Inflammatory macrophage treated with lipopolysaccharide for 4 hours (primary cell): ENCODE measurements at places on chromosomes 3 and 15.

- DNase-seq = no peak
Observed at GRCh38 chr3:129502641-129503408, 25.6 kb upstream of the RHO start.

DNA sequence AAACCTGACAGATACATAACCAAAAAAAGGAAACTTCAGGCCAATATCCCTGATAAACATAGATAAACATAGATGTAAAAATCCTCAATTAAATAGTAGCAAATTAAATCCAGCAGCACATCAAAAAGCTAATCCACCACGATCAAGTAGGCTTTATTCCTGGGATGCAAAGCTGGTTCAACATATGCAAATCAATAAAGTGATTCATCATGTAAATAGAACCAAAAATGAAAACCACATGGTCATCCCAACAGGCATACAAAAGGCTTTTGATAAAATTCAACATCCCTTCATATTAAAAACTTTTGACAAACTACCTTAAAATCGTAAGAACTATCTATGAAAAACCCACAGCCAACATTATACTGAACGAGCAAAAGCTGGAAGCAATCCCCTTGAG is 882.2 kb downstream of the NTRK3 start:
- DNase-seq = no peak

- no peak for DNase-seq
Observed at GRCh38 chr3:117356091-117356705, 646.6 kb downstream of the TUSC7 start.

- DNase-seq = no peak
Observed at GRCh38 chr15:66598095-66598815, 32.5 kb upstream of the LCTL start.

DNA sequence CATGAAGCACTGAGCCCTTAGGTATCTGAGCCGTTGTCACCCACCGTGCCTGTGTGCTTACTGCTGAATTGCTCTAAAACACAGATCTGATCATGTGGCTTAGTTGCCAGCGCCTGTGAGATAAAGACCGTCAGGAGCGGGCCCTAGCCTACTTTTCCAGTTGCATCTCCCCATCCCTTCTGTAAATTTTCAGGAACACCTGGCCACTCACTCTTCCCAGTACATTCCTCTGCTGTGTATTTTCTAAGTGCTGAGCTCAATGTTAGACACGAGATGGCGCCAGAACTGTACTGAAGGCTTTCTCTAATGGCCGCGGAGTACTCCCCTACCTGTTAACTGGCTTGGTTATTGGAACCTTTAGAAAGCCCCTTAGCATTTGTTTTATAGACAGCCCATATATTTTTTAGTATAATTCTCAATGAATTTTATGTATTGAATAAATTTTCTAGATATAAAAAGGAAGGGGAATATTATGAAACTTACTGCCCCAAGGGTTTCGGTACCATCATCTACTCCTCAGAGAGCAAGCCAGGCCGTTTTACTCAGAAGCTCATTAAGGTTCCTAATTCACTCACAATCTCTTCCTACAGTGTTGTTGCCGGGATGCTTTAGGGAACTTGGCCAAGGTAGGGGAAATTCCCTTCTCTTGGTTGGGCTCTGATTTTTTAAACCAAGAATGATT is 16.7 kb upstream of the WNT7A start:
- DNase-seq = peak; percentile 48

DNA sequence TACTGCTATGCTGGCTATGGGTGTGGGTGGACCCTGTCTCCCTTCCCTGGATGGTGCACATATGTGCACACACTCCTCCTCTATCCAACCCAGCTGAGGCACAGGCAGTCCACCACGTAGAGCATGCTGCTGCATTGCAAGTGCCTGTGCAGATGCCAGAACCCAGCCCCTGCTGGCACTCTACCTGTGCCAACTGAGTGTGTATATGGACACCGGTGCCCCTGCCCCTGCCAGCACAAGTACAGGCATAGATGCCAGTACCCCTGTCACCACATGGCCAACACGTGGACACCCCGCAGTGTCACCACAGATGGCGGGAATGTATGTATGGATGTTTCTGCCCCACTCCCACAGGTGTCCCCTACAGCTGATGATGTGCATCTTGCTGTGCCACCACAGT is 216.5 kb downstream of the ISL2 start:
- no peak for DNase-seq

GRCh38 chr3:186930143-186930640 is at the start of gene ST6GAL1:
Gene ST6GAL1 (plus strand): TSS chr3:186930526. CDS start chr3:187042704, 112,178 bp downstream.
- peak; percentile 64 for DNase-seq

- no peak for DNase-seq
Observed at GRCh38 chr3:191343115-191343514, 12.8 kb upstream of the UTS2B start.

DNA sequence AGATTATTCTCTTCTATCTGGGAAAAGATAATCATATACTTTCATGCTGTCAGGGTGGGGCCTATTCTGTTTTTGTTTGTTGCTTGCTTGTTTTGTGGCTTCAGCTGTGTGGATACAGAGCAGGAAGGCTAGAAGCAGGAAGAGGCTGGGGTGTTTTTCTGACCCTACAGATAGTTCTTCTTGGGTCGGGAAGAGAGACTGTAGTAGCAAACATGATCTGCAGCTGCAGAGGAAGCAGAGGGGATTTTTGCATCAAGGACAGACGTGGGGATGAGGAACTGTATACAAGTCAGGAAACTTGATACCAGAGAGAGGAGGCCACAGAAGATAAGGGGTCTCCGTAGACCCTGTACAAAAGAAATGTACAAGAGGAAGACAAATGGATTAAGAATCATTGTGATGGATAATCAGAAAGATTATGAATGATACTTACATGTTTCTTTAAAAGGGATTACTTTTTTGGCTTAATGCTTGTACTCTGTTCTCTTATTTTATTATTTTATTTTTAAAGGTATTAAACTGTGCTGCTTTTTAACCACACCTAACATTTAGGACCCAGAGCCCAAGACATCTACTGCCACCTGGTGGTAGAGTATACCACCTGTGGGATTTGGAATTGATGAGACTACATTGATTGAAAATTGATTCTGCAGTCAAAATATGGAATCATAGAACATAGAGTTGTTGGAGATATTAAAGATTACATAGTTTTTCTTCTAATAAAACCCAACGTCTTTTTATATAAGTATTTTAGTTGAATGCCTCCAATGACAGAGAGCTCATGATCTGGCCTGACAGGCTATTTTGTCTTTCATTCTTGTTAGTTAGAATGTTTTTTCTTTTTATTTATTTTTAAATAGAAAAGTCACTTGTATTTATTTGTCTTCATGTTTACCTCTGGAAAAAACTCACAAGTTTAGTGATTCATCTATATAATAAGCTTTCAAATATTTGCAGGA is 87.3 kb upstream of the ROPN1 start:
- peak; percentile 13 for DNase-seq

- peak; percentile 74 for DNase-seq
Observed at GRCh38 chr3:38327335-38328009, 19.1 kb upstream of the XYLB start.

GRCh38 chr3:20997183-20997582 is 753.8 kb downstream of the ZNF385D start:
- DNase-seq = no peak

DNA sequence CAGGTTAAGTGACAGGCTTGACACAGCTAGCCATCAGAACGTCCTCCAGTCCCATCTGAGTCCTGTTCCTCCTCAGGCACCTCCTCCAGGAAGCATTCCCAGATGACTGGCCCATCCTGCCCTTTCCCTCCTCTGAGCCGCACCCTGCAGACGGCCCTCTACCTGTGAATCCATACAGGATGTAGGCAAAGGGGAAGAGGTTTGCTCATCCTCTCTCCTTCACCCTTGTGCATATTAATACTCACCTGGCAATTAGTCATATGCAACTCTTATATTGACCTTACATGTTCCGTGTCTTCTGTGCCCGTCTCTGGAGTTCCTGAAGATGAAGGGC is 61.9 kb downstream of the SMAD3 start:
- no peak for DNase-seq

DNA sequence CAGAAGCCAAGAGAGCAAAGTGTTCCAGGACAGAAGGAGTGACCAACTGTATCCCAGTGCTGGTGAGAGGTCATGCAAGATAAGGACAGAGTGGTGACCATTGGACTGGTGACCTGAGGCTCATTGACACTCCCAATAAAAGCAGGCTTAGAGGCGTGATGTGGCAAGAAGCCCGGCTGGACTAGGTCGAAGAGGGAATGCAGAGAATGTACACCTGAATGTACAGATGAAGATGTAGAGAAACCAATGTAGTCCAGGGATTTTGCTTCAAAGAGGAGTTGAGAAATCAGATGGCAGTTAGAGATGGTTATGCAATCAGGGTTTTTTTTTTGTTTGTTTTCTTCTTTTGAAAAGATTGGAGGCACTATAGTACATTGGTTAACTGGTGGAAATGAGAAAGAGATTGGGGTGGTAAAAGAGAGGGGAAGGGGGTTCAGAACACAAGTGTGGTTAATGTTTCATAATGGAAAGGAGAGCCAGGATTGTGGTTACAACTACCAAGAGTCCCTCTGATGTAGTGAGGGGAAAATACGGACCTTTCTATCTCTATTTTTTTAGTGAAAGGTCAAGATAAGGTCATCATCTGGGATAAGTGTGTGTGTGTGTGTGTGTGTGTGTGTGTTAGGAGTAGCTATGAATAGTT is 23.3 kb downstream of the ST3GAL6 start:
- peak; percentile 65 for DNase-seq

- DNase-seq = no peak
Observed at GRCh38 chr3:24052446-24052845, 107.4 kb downstream of the NR1D2 start.

DNA sequence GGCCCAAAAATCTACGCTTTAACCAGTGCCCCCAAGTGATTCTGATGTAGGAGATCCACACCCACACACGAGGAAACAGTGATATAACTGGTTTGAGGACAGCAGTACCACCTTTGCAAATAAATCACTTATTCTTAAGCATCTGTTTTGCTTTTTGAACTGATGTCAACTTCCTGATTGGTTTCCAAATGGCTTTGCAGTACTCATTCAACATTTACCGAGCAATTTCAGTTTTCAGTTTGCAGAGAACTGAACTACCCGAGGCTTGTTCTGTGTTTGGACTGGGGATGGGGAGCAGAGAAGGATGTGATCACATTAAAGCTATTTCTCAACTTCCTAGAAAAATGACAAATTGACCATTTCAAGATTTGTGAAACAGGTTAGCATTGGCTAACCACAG is 1.1 kb upstream of the GYG1 start:
- peak; percentile 88 for DNase-seq

- DNase-seq = no peak
Observed at GRCh38 chr3:32447865-32448400, 54.7 kb downstream of the CMTM6 start.

GRCh38 chr3:142165194-142165593 is 15.8 kb upstream of the TFDP2 start:
- DNase-seq = no peak

DNA sequence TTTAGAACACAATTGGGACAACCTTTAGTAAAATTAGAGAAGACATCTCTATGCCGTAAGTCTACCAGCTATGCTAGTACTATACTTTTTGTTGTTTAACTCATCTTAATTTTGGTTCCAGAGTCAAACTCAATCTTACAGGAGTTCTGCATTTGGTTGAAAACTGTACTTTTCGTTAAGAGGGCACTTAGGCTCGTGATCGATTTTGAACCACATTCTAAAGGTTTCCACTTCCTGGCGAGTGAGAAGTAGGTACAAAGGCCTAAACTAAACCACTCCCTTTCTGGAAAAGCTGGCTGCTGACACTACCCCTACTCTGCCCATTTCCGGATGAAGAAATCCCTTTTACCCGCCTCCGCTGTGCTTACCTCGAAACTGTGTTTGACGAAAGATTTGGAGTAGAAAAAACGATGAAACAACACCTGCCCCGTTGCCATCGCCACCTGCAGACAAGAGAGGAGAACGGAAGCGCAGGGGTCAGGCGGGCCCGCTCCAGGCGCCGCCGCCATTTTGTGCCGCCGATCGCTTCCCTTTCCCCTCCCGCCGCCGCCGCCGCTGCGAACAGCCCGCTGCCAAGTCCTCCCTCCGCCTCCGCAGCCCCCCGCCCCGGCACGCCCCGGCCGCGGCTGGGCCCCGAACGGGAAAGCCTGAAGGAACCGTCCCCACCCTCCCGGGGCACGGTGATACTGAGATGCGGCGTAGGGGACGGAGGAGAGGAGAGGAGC is 748 bp downstream of the CCNL1 start:
- DNase-seq = peak; percentile 78

- no peak for DNase-seq
Observed at GRCh38 chr3:38153221-38153620, 12.1 kb upstream of the OXSR1 start.

DNA sequence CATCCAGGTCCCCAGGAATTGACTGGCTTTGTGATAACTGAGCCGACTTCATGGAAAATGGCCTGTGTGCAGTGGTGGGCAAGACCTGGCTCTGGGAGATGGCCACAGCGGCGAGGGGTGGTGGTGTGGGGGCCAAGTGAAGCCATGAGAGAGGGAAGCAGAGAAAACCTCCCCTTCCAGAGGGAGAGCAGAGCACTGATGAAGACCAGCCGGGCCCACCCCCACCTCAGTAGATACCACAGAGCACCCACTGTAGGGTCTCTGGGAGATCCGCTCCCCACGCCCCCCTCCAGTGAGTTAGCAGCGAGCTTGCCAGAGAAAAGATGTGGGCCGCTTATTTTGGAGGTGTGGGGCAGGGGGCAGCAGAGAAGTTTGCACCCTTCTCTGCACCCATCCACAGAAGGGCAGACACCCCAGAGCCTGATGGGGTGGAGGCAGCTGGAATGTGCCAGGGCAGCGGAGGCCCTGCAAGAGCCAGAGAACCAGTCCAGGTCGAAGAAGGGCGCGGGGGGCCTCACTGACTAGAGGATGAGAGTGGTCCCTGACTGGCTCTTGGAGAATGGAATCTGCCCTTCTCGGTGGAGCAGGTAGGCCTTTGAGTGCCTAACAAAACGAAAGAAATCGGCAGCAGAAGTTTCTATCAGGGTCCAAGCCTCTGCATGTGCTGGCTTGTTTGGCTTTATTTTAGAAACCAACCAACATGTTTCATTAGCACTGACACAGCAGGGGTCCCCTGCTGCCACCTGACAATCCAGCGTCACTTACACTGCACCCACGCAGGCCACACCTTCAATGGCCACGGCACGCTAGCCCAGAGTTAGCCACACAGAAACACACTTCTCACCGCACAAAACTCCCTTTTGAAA is 28.3 kb downstream of the MELTF start:
- no peak for DNase-seq

- no peak for DNase-seq
Observed at GRCh38 chr15:29962407-29962806, 120.3 kb upstream of the GOLGA8J start.

DNA sequence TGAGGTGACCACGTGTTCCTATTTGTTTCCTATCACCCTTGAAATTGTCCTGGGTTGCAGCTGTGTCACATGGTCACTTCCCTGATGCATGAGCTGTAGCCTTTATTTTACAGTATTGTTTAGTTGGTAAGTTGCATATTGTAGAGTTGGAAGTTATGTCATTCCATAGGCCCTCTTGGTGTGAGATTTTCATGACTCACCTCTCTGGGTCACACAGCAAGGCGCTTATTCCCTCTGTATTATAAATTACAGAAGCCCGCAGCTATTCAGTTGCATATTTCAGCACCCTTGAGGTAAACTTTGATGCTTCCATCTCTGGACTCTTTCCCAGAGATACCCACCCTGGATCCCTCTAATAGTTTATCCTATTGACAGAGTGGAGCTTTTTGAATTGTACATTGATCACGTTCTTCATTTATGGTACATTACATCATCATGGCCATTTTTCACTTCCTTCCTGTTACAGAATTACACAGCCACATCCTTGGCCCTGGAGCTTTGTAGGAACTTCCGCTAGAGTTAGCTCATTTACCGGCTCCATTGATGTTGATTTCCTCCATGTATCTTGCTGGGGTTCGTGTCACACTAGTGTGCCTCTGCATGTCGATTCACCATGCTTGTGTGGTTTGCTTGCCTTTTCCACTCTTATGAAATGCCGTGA is 543.1 kb upstream of the RGMA start:
- no peak for DNase-seq
